ENCODE measurements at places on chromosomes 1 and 21.

DNA sequence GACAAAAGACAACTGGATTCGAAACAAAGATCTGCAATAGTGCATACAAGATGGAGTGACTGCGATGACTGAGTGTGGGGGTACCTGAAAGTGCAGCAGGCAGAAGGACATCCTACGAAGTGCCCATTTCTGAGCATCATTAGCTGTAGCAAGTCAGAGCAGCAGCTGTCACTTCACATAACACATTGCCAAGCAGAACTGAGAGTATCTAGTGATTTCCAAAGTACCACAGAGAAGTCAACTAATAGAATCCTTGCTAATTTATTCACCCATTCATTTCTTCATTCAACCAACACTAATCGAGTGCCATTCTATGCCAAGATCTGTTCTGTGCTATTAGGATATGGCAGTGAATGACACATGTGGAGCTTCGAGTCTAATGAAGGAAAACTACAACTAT lies 31.6 kb upstream of the CAMSAP2 start:
- no peak for DNase-seq

DNA sequence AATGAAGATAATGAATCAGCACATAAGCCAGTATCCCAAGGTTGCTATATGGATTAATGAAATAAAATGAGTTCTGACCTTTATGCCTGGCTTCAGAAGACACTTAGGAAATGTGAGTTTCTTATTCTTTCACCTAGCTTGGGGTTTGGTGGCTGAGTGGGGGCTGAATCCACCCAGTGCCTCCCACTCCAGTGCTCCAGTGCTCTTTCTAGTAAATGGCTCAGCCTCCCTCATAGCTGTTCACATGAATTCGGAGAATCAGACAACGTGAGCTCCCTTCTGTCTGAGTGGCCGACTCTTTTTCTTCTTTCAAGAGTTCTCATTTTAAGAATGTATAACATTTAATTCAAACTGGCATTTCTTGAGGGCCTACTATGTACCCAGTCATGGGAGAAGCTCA lies 43.5 kb downstream of the TRABD2B start:
- no peak for DNase-seq

DNA sequence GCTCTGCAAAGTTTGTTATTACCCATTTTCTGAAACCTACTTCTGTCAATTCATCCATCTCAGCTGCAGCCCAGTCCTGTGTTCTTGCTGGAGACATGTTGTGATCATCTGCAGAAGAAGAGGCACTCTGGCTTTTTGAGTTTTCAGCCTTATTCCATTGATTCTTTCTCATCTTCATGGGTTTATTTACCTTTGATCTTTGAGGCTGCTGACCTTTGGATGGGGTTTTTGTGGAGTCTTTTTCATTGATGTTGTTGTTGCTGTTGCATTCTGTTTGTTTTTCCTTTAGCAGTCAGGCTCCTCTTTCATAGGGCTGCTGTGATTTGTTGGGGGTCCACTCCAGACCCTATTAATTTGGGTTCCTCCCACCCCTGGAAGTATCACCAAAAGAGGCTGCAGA lies 164.3 kb downstream of the FCRL5 start:
- no peak for DNase-seq

GRCh38 chr1:39915499-39916129 lies 13.9 kb upstream of the MYCL start:
- no peak for DNase-seq

DNA sequence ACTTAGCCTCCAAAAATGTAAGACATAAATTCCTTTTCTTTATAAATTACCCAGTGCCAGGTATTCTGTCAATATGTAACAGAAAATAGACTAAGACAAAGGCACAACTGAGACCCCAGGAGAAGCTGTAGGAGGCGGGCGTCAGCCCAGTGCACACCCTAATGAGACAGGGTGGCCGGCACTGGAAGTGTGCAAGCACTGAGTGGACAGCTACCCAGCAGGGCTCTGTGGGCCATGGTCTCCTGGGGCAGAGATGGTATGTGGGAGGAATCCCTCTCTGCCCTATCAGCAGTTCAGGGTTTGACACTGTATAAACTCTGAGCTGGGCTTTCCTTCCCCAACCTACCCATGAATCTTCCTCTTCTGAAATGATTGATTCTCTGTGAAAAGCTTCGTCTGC lies 139.5 kb downstream of the GLIS1 start:
- DNase-seq: no peak

DNA sequence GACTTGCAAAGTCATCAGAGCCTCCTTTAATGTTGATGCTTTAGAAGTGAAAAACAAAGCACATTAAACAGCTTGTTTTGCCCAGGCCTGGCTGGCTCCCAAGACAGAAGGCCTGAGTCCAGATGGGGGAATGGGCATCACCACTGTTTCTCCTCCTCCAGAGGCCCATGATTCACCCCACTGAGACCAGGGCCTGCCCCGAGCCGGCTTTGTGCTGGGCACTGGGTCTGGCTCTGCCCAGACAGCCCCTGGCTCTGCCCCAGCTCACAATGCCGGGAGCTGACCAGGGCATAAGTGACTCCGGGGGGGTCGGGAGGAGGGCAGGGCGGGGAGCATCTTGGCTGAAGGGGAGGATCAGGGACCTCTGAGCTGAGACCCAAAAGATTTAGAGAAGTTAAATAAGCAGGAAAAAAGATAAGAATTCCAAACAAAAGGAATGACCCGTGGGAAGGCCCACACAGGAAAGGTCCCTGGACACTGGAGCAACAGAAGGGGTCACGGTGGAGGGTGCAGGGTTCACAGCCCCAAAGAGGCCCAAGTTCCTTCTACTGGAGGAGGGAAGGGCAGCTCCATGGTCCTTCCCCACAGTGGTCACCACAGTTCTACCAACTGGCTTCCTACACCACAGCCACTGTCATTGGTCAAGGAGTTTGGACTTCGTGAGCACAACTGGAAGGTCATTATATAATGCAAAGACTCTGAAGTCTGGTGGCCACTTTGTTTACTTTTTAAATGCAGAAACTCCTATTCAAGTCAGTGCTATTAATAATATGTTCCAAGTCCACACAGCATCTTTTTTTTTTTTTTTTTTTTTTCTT lies 5.5 kb downstream of the C2CD2 start:
- no peak for DNase-seq

- DNase-seq: no peak
Measured at GRCh38 chr1:74334147-74334546, 99.0 kb downstream of the TNNI3K start.

- DNase-seq: peak; percentile 55
Measured at GRCh38 chr1:26471498-26472319, 531 bp upstream of the HMGN2 start.

DNA sequence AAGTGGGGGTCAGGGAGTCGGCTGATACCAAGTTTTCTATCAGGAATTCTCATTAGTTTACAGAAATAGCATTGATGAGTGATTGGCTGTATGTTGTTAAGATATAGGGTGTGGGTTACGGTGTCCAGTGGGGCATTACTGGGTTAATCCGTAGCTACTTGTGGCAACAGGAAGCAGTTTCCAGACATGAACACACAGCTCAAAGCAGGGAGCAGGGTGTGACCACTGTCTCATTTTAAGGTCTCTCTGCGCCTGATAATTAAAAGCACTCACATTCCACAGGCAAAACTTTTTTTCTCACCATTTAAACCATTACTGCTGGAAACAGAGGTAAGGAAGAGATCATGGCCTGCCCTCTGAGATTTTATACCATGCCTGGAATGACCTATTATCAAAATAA lies 114.9 kb downstream of the SIK1 start:
- no peak for DNase-seq

DNA sequence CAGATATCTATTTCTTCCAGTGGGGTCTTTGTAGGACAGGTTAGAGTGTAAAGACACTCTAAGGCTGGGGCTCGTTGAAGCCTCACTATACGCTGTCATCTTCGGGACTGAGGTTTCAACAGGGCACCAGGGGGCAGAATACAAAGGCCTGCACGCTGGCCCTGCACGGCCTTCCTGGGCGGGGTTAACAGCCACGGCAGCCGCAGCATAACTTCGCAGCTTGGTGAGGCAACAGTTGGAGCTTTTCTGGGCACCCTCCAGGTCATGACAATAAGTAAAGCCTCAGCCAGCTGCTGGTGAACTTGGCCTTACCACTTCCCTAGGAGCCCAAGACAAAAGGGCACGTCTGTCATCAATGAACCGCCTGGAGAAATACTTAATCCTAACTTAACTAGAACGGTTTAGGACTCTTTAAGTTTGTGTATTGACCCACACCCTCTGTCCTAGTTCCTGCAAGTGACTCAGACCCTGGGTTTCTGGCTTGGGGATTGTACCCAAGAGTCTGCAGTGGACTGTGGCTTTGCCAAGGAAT lies 2.3 kb upstream of the RUNX1 start:
- DNase-seq: peak; percentile 82

GRCh38 chr21:42478504-42478903 lies 17.5 kb downstream of the RSPH1 start:
- no peak for DNase-seq

GRCh38 chr1:15224259-15224869 lies 22.7 kb upstream of the FHAD1 start:
- no peak for DNase-seq

- DNase-seq: no peak
Measured at GRCh38 chr1:177723533-177723932, 246.3 kb downstream of the SEC16B start.

GRCh38 chr1:221824909-221825308 lies 83.0 kb upstream of the DUSP10 start:
- DNase-seq: no peak

DNA sequence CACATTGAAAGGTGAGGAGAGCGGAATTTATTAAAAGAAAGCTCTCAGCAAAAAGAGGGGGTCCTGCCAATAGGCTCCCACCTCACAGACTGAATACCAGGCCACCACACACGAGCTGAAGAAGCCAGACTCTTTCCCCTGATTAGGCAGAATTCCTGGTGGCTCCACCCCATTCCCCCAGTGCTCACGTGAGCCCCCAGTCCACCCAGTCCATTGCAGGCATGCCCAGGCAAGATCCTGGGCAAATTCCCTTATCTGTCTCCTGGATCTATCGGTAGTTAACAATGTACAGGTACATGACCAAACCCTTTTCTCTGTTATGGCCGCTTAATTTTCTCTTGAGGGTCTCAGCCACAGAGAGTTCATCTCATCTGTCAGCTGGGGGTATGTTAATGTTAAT lies 54.6 kb upstream of the BTG3 start:
- no peak for DNase-seq

DNA sequence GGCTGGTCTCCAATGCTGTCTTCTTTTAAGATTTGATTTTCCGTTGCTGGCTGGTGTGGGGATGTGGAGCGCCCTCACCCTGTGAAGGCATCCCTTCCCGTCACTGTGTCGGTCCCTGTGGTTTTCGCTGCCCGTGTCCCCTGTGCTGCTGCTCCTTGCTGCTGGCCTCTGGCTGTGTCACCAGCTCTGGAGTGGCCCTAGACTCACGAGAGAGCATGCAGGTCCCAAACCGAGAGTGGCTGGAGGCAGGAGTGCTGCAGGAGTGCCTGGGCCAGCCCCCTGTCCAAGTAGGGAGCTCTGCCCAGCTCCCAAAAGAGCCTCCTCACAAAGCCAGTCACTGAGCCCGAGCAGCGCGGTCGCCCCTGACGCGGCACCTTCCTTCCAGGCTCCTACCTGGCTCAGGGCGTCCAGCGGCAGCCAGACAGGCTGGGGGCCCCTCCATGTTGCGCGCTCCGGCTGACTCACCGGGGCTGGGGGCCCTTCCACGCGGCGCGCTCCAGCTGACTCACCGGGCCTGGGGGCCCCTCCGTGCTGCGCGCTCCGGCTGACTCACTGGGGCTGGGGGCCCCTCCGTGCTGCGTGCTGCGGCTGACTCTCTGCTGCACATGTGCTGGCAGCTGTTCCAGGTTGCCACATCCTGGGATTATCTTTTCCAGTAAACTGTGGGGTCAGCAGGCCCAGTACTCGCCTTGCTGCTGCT lies 106.7 kb upstream of the COL6A1 start:
- peak; percentile 15 for DNase-seq

- DNase-seq: no peak
Measured at GRCh38 chr1:225412321-225412720, 15.5 kb downstream of the LBR start.

- DNase-seq: no peak
Measured at GRCh38 chr1:225844236-225845061, 34.5 kb downstream of the EPHX1 start.

GRCh38 chr1:151806170-151806569 lies 951 bp upstream of the LINGO4 start:
- no peak for DNase-seq

DNA sequence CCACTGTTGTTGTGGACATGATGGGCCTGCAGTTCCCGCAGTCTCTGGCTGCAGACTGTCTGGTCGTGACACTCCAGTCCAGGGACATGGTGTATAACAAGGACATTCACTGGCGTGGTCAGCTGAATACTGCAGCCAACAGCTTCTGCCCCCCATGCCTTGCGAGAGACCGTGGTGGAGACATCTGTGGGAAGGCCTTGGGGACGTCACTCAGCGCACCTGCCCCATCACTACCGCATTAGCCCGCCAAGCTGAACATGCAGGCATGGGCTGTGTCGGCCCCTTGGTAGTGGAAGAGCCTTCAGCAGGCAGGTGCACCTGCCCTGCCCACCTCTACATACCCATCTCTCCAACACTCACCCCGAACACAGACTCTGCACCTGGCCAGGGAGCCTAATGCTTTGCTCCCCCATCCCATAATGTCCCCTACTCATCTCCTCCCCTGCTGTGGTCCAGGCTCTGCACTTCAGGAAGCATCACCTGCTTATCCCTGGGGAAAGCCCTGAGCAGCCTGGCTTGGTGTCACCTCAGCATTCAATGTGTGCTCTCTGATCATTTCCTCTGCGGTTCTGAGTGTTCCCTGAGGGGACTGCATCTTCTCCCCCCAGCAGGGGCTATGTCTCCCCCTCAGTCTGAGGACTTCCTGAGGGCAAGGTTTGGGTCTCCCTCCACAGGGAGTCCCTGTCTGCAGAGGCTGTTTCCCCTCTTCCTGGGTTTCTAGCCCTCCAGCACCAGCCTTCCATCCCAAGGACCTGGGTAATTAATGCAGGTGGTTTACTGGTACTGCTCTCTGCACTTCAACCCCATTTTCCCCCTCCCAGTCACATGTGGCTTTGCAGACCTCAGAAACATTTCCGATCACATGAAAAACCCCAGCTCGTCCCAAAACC lies 3.2 kb downstream of the PGLYRP4 start:
- no peak for DNase-seq

DNA sequence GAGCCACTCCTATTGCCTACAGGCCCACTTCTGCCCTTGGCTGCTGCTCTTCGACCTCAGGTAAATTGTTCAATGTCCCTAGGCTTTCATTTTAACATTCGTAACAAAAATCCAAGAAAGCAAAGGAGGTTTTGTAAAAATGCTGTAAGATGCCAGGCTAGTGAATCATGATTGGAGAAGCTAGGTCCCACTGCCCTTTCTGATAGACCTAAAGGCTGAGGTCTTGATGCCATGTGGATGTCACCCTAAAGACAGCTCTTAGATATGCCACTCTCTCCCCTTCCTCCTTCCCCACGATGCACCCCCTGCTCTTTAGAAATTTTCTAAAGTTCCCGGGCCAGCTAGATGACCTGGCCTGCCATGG lies 9.9 kb upstream of the TMEM39B start:
- no peak for DNase-seq
